ENCODE measurements at places on chromosomes 3 and 15.

DNA sequence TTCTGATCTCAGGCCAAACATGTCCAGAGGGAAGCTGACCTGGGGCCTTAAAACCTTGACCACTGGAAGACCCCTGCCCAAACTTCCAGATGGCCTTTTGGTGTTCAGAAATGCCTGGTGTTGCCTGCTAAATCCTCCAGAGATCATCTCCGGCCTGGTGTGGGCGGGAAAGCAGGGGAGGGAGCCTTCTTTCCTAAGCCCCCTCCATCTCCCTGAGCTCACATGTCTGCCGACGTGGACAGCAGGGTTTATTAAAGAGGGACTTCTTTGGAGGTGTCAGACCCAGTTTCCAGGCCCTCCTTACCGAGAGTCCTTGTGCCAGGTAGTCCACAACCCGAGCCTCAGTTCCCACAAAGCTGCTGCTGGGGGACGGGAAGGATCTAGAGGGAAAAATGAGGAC lies 55.9 kb upstream of the SLC6A1 start:
- no peak for DNase-seq

DNA sequence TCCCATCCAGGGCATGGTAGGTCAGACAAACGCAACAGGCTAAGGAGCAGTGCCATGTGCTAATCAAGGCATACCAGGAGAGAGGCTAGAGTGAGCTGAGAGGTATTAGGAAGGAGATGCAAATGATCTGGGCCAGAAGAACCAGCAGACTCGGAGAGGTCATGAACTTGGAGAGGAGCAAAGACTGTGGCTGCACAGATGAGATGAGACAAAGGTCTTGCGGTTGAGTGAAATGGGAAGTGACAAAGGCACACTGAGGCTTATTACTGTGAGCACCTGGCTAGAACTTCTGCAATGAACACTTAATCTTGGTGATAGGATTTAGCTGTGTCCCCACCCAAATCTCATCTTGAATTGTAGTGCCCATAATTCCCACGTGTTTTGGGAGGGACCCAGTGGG lies 380.2 kb downstream of the ULK4 start:
- no peak for DNase-seq

DNA sequence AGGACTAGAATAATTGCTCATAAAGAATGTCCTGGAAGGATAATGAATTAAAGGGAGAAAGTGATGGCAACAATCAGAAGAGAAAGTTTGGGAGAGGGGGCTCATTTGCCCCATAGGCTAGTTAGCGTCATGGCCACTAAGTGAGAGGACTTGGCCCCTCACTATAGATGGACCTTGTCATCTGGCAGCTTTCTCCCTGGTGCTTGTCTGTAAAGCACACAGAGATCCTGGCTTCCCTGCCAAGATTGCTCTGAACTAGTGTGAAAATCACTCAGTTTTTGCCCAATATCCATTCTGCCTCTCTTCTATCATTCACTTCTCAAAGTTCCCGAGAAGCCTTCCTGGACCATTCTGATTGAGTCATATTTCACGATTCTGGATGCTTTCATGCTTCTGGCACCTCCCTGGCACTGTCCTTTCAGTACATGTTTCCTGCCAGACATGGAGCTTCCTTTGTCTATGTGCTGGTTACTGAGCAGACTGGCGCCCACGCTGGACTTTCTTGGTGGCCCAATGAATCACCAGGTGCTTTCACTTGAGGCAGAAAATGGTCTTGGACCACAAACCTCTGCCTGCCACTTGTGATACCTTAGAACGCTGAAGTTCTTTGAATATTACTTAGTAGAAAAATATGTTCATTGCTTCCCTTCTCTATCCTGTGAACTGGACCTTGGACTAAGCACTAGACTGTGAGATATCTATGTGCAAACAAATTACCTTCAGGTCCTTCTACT lies 709.6 kb upstream of the CFAP20DC start:
- no peak for DNase-seq

- DNase-seq: no peak
These were observed 149.3 kb upstream of the MEF2A start for GRCh38 chr15:99416191-99417188.

DNA sequence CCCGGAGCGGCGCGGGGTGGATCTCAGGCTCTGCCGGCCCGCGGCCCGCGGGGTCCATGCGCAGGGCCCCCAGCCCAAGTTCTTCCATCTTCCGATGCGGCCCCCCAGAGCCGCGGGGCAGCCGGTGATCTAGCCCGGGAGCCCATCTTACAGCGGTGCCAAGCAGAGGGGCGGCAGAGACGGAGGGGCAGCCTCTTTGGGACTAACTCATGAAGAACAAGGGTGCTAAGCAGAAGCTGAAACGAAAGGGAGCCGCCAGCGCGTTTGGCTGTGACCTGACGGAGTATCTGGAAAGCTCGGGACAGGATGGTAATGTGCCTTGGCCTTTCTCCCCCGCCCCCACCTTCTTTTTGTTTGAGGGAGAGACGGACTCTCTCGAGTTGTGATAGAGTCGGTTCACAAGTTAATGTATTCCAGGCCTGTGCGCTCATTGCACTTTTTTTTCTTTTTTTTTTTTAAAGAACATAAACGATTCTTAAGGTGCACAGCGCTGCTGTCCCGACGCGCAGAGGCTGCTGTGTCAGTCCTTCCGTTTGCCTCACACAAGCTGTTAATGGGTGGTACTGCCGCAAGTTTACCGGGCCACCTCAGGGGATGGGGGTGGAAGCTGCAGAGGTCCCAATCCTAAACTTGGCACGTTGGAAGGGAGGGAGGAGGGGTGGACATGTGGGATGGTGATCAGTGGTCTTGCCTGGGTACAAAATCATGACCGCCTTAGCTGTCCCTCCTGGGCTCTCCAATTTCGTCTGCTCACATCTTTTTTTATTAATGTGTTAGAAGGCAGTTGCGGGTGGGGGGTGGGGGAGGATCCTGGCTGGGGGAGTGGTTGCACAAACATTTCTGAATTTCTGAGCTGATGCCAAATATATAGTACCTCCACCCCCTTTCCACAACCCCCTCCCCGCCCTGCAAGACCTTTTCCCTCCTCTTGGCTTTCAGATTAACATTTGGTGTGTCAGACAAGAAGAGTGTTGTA lies 801 bp downstream of the ARHGAP31 start:
- no peak for DNase-seq

GRCh38 chr3:11254876-11255275 lies 17.3 kb upstream of the ATG7 start:
- no peak for DNase-seq

- DNase-seq: no peak
These were observed 123.1 kb downstream of the APBA2 start for GRCh38 chr15:29008846-29009245.

- DNase-seq: no peak
These were observed 127.6 kb upstream of the RASGRP1 start for GRCh38 chr15:38691965-38692788.

- DNase-seq: no peak
These were observed 88.0 kb downstream of the KCNMB2 start for GRCh38 chr3:178624276-178624675.

DNA sequence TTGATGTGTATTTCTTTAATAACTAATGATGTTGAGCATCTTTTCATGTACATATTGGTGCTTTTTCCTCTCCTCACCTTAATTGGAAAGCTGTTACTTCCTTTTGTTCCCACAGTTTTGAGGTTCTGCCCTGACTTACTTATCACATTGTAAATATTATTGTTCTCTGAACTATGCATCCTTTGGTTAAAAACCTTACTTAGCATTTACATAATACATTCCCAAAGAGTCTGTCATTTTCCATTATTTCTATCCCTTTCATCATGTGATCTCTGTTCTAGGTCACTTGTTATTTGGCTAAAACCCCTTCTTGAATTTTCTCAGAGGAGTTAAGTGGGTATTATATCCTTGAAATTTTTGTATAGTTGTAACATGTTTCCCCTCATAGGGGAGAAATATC lies 33.0 kb downstream of the SLC12A6 start:
- no peak for DNase-seq

DNA sequence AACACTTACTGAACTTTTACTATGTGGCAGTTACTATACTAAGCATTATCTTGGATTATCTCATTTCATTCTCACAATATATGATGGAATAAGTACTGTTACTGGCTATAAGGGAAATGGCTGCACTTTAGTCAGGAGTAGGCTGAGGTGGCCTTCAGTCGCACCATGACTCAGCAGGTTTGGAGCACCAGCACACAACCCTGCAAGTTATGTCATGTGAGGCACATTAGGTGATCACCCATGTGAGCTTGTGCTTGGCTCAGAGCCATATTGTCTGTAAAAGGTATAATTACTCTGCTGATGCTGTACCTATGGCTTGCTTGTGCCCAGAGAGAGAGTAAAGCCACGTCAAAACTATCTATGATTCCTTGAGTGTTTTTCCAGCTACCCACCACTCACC lies 54.1 kb upstream of the TIPARP start:
- DNase-seq: peak; percentile 70

DNA sequence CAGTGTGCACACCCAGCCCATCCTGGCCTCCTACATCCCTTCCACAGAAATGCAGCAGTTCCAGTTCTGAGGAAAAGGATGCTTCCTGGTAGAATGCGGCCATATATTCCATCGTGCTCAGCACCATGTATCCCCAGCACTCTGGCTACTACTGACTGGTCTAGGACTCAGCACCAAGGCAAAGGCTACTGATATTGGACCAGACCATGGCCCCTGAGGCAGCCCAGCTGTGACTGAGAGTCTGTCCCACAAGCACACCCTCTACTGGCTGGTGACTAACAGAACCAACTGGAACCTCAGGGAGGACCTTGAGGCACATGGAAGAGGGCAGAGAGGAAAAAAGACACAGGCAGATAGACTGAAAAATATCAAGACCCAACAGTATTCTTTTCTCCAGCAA lies 30.0 kb downstream of the TARS3 start:
- no peak for DNase-seq

DNA sequence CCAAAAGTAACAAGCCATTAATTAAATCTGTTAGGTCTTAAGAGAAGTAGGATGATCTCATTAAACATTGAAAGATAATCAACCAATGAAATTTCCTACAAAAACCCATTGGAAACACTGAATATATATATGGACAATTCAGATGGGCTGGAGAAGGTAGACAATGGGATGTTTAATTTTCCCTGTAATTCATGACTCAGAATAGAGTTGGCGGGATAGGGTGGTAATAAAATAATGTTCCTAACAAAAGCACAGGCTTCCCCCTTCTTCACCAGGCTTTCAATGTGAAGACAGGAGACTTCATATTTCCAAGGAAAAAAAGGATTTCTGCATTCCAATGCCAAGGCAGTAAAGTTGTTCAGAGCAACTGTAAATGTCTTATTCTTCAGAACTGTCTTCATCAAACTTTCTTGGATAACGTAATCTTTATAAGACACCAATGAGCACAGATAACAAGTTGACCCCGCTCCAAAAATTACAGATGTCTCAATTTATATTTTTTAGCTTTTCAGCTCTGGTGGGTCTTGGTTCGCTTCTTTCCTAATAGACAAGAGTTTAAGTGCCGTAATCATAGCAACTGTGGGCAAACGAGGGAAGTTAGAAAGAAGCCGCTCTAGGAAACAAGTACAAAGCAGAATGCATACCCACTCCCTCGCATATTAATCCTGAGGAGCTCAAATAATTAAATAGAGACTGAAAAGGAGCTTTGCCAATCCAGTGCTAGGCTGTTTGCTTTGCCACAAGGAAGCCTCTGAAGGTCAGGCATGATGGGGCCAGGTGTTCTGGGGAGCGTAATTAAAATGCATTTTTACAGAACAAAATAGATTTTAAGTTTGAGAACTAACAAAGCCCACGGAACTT lies 377.0 kb downstream of the FOXP1 start:
- DNase-seq: no peak

DNA sequence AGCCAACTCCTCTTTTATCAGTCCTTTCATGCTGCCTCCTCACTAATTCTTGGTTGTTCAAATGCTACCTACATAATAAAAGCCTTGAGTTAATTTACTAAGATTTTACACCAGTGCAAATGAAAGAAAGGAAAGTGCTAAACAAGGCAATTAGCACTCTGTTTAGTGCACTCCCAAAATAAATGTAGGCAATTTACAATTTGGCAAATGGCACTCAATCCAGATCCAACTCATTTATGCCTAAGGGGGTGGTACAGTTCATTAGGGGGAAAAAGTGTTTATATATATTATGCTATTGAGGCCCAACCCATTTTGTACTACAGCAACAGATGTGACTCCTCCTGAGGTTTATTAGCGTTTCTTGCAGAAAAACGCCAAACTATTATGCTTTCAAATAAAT lies 370.1 kb downstream of the NR2F2 start:
- no peak for DNase-seq

- no peak for DNase-seq
These were observed 13.5 kb upstream of the SEC13 start for GRCh38 chr3:10334459-10334858.

GRCh38 chr3:4898454-4899313 lies 80.6 kb upstream of the BHLHE40 start:
- no peak for DNase-seq

DNA sequence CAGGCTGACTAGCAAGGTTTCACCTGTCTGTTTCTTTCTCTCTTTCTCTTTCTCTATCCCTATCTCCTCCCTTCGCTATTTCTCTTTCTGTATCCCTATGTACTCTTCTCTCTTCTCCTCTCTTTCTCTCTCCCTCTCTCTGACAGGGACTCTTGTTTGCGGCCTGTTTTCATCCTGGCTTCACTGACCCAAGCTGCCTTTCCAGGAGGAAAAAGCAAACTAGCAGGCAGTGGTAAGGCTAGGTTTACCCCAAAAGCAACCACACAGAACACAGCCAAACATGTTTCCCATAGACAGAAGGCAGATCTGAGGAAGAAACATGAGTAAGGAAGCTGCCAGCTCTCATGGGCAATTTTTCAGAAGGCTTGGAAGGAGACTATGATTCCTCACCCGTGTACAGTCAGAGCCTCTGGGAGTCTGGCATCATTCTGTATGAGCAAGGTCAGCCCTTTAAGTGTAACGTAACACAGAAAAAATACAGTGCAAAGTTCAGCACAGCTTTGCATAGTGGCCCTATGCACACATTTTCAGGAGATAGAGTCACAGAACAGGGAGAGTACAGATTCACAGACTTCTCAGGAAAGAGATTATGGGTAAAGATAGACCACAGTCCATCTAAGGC lies 61.0 kb downstream of the OCA2 start:
- DNase-seq: no peak

- no peak for DNase-seq
These were observed 18.9 kb upstream of the GOLGB1 start for GRCh38 chr3:121768452-121768851.

All from NCI-H510A (cell line).